NCI-H1930 (cell line): ENCODE measurements at places on chromosomes 1 and 21.

DNA sequence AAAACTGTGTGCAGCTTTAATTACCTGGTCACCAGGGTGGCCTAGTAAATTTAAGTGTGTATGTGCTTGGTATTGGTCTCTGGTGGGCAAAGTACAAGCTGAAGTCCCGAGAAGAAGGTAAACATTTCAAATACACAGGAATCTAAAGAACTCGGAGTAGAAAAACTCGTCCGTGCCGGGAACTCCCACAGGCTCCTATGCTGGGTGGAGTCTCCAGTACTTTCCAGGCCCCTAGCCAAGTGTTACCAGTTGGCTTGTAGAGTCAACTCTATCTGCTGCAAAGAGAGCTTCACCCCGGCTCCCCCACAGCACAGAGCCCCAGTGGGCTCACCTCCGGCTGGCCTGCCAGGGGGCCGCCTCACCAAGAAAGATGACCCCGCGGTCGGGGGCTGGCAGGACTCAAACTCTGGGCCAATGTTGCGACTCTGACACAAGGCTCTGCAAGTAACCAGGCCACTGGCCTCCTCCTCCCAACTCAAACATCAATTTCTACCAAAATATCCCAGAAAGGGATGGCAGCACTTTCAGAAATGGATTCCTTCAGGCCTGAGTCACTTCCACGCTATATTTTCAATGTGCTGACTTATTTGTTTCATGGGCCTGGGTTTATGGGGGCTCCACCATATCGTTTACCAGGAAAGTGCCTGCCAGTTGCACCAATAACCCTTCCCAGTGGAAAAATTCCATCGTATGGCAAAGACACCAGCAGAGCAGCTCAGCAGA lies 73.9 kb downstream of the SLC66A1 start:
- DNase-seq: no peak

GRCh38 chr1:54247863-54248515 lies 48.0 kb downstream of the MRPL37 start:
- DNase-seq: no peak

- no peak for DNase-seq
Measured at GRCh38 chr1:179788259-179788658, 45.2 kb downstream of the FAM163A start.

GRCh38 chr1:88357729-88358128 lies 326.3 kb upstream of the PKN2 start:
- no peak for DNase-seq

GRCh38 chr1:3103967-3104677 lies 35.1 kb downstream of the PRDM16 start:
- no peak for DNase-seq

- no peak for DNase-seq
Measured at GRCh38 chr21:39029900-39030884, 153.1 kb downstream of the PSMG1 start.

GRCh38 chr21:34801519-34802132 lies 132.8 kb downstream of the CLIC6 start:
- DNase-seq: no peak

DNA sequence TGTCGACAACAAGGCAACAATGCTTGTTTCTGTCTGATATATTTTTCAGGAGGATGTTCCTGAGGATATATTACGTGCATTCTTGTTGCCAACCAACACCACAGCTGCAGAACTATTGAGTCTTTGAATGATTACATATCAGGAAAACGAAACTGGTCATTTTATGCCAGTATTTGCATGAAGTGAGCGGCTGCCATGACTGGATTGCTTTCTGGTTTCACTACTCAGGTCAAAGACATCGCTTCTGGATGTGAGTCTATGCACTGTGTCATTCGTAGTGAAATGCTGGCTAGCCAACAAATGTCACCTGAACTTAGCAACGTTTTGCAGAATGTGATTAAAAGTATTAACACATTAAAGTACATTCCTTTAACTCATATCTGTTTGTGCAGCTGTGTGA lies 35.8 kb upstream of the OLFM3 start:
- DNase-seq: no peak

- no peak for DNase-seq
Measured at GRCh38 chr1:78620666-78621065, 418 bp downstream of the IFI44L start.

DNA sequence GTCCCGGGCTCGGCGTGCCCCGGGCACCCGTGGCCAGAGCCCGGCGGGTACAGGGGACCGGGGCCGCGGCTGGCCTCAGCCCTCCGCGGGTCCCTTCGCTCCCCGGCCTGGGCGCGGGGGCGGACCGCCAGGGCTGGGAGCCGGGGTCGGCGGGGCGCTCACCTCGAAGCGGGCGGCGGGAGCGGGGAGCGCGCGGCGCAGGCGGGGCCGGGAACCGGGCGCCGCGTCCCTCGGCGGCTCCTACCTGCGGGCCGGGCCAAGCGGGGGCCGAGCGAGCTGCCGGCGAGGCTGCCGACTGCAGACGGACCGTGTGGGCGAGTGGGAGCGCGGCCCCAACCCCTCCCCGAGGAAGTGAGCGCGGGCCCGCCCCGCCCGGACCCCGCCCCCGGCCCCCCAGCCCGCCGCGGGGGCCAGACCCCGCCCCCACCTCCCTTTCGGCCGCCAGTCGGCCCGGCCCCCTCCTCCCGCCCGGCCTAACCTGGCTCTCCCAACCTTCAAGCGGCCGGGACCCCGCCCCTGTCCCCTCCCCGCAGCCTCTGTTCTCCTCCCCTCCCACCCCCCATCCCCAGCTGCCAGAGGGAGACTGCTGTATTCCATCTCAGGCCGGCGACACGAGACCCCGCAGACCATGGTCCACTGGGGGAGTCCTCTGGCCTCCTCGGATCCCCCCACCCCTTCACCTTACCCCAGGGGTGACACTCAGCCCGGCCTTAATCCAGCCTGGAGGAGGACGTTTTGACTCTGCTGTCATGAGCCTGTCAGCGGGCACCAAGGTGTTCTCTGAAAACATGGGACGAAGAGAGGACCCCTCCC lies at the start of gene FHL3:
FHL3 (minus strand) TSS at position 320 of the 813 bp plus-strand sequence. CDS start 6,102 bp downstream, outside the sequence.
- DNase-seq: no peak

DNA sequence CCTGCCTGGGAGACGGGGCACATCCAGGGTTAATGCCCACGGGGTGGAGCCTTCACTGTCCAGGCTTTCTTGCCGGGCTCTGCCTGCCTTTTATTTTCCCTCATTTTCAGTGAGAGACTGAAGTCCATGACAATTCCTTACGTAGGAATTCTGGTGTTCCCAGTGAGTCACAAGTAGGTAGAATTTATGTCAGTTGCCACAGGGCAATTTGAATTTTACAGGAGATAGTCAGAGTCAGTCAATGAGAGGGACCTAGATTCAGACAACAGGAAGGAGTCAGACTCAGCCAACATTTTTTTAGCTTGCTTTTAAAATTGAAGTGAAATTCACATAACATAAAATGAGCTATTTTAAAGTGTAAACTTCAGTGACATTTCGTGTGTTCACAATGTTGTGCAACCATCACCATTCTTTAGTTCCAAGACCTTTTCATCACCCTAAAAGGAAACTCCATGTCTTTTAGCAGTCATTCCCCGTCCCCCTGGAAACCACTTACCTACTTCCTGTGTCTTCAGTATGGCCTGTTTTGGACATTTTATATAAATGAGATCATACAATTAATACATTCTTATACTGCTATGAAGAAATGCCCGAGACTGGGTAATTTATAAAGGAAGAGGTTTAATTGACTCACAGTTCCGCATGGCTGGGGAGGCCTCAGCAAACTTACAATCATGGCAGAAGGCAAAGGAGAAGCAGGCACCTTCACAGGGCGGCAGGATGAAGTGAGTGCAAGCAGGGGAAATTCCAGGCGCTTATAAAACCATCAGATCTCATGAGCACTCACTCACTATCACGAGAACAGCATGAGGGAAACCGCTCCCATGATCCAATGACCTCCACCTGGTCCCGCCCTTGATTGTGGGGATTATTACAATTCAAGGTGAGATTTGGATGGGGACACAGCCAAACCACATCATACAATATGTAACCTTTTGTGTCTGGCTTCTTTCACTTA lies 14.6 kb downstream of the AJAP1 start:
- DNase-seq: no peak

DNA sequence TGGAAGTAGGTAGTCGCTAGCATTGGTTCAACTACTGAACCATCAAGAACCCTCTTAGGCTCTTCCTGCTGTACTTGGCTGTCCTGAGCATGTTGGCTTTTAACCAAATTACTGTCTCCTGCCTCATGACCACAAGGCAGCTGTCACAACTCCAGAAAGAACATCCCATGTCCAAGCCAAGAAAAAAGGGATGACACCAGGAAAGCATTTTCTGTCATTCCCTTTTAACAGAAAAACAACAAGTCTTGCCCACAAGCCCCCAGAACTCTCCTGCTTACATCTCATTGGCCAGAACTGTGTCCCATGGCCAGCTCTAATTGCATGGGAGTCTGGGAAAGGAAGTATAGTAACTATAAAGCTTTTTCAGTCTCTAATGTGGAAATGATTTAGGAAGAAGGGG lies 2.4 kb upstream of the RNU5D-1 start:
- no peak for DNase-seq

DNA sequence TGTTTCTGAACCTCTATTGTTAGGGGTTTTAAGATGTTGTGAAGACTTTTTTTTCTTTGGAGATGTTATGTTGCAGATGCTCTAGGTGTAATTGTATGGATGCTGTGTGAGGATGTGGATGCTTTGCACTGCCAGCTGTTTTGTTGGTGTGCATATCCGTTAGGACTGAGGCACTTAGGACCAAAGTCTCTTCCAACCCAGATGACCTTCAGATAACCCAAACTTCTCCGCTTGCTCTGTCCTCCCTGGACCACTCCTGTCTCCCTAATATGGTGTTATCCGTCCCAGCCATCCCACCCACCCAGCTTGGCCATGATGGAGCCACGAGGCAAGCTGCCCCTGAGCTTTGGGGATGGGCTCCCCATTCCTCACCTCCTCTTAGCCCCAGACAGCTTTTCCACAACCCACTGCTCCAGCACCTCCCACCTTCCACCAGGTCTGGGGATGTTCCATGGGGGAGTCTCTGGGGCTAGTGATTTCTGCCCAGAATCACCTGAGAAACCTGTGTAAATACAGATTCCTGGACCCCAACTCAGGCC lies 5.1 kb upstream of the LEFTY2 start:
- DNase-seq: no peak

GRCh38 chr1:235941876-235942624 lies 75.3 kb upstream of the LYST start:
- no peak for DNase-seq

- no peak for DNase-seq
Measured at GRCh38 chr21:42820616-42821465, 58.5 kb downstream of the WDR4 start.

DNA sequence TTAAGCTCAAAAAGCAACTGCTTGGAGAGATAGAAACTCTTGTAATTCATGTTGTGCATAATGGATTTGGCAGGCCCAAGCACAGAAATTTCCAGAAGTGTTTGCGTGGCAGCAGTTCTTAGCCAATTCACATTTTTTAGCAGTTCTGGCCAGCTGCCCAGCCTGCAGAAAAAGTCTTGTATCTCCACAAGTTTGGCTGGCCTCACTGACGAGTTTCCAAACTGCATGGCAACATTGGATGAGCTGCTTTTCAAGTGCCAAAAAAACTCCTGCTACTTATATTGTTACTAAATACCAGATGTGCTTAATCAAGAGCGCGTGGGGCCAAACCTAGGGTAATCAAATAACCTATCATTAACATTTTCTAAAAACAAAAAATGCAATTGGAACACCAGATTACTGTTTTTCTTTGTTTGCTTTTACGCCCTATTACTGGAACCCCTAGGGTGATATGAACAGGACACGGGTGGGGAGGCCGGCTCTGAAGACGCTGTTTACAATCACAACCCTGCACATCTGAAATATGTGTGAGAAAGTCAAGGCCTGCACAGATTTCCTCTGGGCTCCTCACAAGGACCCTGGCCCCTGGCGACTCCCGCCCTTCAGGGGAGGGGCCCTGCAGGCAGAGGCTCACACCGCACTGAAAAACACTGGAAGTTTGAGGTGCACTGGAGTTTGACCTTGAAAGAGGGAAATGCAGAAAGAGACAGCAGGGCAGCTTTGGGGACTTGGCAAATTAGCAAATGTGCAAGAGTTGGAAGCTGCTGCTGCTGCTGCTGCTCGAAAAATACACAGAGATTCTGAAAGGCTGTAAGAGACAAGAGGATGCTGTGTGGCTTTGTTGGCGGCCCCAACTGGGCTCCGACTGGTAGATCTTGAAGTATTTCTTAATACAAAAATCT lies 55.2 kb upstream of the TARBP1 start:
- no peak for DNase-seq

DNA sequence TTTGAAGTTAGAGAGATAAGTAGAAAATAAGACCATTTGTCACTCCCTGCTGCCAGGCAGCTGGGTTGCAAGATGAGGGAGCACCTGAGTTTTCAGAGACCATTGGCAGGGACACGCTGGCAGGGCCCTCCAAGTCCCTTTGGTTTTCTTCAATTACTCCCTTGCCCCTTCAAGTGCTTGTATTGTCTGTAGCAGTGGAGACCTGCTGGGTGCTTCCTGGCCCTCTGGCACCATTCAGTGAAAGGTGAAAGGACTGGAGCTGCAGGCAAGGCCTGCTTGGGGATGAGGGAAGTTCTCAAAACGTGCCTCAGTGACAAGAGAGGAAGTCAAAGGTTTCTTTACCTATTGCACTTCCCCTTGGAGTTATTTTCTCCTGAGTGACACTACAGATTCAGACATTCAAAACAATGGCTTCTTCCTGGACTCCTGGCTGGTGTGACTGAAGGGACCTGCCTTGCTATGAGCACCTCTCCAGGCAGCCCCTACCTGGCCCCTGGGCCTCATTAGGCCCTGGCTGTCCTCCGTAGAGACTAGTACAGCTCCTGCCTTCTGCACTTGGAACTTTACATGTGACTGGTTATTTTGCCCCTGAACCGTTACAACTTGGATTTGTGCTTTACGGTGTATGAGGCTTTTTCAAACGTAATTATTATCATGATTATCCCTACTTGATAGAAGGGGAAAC lies 100.1 kb downstream of the C1orf21 start:
- DNase-seq: no peak

DNA sequence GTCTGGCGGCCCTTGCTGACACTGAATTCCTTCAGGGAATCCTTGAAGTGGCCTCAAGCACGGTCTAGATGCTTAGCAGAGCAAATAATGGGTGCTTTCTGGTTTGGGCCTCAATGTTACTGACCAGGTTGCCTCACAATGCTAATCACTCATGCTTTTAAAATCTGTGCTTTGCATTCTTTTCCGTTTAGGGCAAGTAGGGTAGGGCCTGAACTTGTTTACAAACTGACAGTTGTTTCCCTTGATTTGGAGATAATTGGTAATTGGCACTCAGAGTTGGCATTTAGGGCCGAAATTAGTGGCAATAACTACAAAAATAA lies 1.4 kb downstream of the VPS13D start:
- DNase-seq: no peak

DNA sequence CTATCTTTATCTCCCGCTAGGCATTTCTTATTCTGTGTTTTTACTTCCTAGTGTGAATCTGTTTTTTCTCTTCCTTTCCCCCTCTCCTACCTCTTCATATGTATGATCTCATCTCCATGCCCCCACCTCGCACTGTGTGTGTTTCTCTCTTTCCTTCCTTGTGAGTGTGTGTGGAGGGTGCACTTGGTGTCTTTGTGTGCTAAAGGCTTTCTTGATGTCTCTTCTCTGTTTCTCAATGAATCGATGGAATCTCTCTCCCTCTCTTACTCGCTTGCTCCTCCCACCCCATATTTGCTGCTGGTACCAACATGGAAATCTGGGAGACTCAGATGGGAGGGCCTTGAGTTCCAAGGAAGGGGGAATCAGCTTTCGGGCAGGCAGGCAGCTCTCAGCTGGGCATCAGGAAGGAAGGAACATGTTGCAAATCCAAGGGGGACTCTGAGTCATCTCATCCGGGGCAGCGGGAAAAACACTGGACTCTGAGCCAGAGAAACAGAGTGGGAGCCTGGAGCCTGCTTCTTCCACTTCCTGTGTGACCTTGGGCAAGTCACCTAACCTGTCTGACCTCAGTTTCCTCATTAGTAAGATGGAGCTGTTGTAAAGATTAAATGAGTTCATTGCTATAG lies 147.5 kb downstream of the PTPRU start:
- DNase-seq: no peak
